ENCODE measurements at places on chromosomes 12 and 14.

DNA sequence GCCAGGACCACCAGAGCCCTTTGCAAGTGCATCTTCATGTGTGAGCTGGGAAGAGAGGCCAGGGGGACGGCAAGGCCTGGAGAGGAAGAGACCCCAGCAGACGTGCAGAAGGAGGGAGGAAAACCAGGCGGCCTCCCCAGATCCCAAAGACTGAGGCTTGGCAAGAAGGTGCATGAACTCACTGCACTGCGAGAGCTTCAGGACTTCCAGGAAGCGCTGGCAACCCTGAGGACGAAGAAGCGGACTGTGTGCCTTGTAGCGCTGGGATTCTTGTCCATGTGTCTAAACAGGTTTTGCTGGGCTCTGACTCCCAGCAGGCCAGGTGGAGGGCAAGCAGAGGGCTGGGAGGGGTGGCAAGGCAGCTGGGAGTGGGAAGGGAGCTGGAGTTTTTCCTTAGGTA lies 939 bp downstream of the TGFB3 start:
- no peak for DNase-seq

- peak; percentile 85 for DNase-seq
Measured at GRCh38 chr14:76920331-76921087, 94.3 kb downstream of the LRRC74A start.

- no peak for DNase-seq
Measured at GRCh38 chr12:96201272-96202227, 7.4 kb downstream of the ELK3 start.

GRCh38 chr12:107429006-107429705 lies 256.4 kb upstream of the PWP1 start:
- no peak for DNase-seq

DNA sequence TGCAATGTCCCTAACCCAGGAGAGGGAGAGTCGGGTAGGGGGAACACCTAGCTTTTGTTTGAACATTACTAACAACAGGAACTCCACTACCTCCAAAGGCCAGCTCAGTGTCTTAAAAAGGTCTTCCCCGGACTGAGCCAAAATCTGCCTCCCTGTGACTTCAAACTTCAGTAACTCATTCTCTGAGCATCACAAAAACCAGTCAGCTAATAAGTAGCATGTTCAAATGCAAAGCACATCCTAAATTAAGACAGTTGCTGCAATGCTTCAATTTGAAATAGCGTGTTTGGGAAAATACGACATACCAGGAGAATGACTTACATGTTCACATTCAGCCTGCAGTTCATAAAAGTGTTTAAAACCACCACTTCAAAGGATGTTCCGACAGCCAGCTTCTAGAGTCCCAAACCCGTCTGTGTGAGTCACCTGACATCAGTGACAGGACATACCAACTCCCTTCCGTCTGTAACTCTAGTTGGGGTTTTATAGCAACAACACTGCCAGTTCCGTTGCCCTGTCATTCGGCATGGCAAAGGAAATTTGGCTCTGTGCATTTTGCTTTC lies 13.0 kb downstream of the ZFP36L1 start:
- peak; percentile 87 for DNase-seq

DNA sequence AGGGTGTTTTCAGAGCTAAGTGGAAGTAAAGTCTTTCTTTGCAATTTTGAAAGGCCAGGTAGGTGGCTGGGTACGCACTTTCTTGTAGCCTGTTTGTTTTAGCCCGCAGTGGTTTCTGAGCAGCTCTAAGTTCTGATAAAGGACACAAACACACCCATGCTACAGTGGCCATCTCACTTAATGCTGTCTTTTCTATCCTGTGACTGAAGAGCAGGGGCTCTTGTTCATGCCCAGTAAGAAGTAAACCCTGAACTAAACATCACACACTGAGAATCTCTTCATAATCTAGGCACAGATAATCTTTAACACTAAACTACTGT lies 427.2 kb downstream of the RAD51B start:
- no peak for DNase-seq

DNA sequence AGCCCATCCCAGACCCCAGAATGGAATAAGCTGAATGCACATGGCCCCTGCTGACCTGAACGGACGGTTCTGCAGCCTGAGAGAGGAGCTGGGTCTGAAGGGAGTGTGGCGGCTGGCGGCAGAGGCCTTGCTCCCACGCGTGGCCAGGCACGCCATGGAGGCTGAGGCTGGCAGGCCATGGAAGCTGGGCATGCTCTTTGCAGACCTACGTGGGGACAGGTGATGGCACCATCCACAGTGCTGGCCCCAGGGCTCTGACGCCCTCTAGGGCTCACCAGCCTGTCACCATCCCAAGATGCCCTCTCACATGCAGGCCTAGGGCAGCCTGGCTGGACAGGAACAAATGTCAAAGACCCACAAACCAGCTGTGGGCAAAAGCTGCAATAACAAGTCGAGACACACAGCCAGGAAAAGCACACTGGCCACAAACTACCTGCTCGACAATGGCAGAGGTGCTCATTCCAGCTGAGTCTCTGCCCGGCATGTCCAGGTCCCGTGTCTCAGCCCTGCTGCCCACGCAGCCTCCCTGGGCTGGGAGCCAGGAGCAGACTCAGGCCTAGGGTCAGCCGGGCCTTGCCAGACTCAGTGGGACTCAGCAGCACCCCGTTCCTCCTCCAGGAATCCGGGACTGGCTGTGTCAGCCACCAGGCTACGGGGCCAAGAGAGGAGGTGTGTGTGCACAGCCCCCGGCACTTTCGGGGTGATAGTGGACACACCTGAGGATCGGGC lies 19.7 kb downstream of the BTBD6 start:
- DNase-seq, result no peak

DNA sequence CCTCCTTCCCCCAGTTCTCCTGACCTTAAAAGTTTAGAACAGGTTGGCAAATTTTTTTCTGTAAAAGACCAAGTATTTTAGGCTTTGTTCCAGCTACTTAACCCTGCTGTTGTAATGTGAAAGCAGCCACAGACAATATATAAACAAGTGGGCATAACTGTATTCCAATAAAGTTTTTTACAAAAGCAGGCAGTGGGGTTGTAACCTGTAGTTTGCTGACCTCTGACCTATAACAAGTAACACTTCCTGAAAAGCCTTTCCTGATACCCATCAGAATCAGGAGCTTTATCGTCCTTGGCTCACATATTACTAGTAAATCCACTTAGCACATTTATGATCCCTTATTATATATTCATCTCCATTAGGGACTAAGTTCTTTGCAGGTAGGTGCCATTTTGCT lies 13.1 kb upstream of the SMARCC2 start:
- DNase-seq, result no peak

- DNase-seq, result peak; percentile 27
Measured at GRCh38 chr14:33916663-33917565, 34.0 kb downstream of the EGLN3 start.

- no peak for DNase-seq
Measured at GRCh38 chr12:28343713-28344112, 153.5 kb downstream of the CCDC91 start.

GRCh38 chr14:75202657-75203056 lies 26.2 kb upstream of the TMED10 start:
- DNase-seq, result no peak

GRCh38 chr12:26101763-26102162 lies 23.1 kb downstream of the BHLHE41 start:
- DNase-seq, result no peak

DNA sequence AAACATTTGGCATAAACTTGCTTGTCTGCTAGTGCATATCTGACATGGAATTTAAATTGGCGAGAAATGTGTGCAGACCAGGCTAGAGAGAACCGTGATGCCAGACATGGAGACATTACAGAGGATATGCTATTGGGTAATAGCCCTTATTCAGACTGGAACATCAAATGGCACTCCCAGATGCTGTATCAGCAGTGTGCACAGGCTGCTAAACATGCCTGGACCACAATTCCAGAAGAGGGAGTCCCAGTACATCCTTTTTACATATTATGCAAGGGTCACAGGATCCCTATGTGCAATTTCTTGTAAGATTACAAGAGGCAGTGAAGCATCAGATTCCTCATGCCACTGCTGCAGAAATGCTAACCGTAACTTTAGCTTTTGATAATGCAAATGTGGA lies 354.5 kb upstream of the FOXG1 start:
- no peak for DNase-seq

DNA sequence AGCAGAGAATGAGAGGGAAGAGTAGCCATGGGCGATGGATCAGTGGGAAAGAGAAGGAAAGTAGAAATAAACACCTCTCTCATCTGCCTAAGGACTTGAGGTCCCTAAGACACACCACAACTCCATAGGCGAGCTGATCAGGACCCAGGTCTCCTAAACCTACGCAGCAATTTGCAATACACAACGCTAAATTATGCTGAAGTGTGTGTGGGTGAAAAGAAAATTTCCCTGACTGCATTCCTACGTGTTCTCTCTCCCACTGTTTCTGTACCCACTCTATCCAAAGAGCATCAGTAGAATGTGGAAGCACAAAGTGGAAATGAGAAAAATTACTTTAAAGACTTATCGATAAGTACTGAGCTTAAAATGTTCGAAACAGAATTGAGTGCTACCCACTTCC lies 88.9 kb downstream of the RPS29 start:
- no peak for DNase-seq
